ENCODE measurements at places on chromosomes 3 and 15.

- no peak for DNase-seq
Observed at GRCh38 chr15:96311256-96311955, 19.1 kb upstream of the NR2F2 start.

GRCh38 chr15:80031841-80032240, 27.6 kb upstream of the ZFAND6 start:
- no peak for DNase-seq

- no peak for DNase-seq
Observed at GRCh38 chr3:168156479-168156878, 60.8 kb upstream of the GOLIM4 start.

DNA sequence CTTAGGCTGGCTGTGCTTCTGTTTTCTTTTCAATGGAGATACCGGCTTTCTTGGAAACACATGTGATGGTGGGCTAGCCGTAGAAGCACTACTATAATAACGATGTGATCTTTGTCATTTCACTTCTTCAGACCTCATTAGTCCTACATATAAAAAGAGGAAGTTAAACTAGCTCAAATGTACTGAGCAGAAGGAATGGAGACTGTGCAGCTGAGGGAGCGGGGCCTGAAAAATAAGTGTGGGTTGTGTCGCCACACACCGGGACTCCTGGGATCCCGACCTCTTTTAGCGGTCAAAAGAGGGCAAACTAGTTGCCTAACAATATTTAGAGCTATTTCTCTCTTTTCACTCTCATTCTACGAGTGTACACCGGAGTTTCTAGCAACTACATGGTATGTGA, 1.0 kb upstream of the RNF7 start:
- no peak for DNase-seq

GRCh38 chr15:56356616-56357015, 8.6 kb upstream of the TEX9 start:
- DNase-seq: peak; percentile 58

GRCh38 chr3:74445541-74445940, 168.9 kb downstream of the CNTN3 start:
- peak; percentile 82 for DNase-seq

DNA sequence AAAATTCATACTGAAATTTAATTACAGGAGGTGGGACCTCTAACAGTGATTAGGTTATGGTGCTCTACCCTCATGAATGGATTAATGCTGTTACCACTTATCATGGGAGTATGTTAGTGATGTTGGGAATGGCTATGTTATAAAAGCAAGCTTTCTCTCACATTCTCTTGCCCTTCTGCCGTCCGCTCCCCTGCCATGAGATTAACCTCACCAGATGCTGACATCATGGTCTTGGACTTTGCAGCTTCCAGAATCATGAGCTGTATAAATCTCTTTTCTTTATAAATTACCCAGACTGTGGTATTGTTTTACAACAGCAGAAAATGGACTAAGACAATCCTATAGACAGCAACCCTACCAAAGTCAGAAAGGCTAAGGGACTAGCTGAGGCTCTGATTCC, 884.8 kb downstream of the FHIT start:
- DNase-seq: no peak

DNA sequence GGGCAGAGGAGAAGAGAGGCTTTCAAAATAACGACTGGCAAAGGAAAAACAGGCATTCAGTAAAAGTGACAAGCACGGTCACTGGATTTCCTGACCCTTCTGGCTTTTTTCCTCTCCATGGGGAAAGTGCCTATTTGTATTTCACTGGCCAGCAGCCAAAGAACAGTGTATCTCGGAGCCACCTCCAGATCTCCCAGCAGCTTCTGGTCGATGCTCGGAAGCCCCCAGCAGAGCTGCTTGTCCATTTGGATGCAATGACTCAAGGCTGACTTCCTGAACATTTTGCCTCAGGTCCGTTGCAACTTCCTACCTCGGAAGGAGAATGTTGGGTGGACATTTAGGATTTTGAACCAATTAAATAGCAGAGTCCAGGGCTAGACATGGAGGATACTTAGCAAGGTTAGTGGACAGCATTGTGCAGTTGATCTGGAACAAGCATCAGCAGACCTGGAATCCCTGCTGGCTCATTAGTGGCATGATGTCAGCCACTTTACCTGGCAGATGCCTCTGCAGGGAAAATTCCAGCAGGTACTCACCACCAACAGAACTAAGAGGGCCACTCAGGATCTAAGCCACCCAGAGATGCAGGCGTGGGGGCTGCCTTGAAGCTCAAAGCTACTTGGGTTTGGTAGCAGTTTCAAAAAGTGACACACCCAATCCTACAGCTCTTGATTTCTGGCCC, 1.1 kb downstream of the FAM107A start:
- DNase-seq: no peak

GRCh38 chr15:36432161-36432560, 147.3 kb upstream of the CDIN1 start:
- peak; percentile 61 for DNase-seq

GRCh38 chr3:70261283-70261682, 51.2 kb downstream of the MDFIC2 start:
- no peak for DNase-seq

GRCh38 chr15:86355801-86356200, 276.1 kb downstream of the AGBL1 start:
- no peak for DNase-seq

GRCh38 chr3:11093823-11094340, 60.4 kb upstream of the HRH1 start:
- DNase-seq: no peak

- DNase-seq: no peak
Observed at GRCh38 chr15:77025083-77025901, 30.4 kb downstream of the PSTPIP1 start.

GRCh38 chr3:171770689-171771620, 39.3 kb downstream of the PLD1 start:
- peak; percentile 68 for DNase-seq

GRCh38 chr3:177565981-177566380, 368.7 kb upstream of the TBL1XR1 start:
- no peak for DNase-seq

DNA sequence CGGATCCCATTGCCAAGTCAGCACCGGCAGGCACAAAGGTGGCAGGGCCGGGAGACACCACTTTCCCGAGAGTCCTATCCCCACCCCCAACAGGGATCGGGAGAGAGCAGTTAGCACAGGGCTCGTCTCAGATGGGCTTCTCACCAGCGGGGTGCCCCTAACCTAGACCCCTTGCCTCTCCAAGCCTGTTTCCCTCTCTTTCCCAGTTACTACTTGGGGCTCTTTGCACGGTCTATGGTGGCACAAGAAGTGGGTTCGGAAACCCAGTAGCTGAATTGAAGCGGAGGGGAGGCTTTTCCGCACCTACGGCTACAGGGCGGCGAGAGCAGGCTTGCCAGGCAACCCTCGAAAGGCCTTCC, 383 bp upstream of the EFCC1 start:
- DNase-seq: no peak

GRCh38 chr3:123518892-123519485, 65.9 kb downstream of the HACD2 start:
- DNase-seq: no peak

DNA sequence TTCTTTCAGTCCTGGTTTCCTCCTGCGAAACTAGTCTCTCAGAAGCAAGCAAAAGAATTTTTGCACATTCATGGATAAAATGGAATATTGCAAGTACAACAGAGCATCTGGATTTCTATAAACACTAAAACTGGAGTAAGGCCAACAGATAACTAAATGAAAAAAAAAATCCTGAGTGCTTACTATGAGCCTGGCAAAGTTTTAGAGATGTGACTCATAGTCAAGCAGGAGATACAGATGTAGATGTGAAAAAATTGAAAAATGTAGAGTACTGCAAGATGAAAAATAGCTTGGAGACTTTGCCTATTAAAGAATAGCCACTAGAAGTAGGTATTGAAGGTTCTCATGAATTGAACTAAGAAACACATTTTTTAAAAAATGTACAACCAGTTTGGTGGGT, 397.4 kb downstream of the OTOL1 start:
- peak; percentile 55 for DNase-seq

GRCh38 chr15:67110958-67111864, 45.8 kb downstream of the SMAD3 start:
- peak; percentile 54 for DNase-seq

DNA sequence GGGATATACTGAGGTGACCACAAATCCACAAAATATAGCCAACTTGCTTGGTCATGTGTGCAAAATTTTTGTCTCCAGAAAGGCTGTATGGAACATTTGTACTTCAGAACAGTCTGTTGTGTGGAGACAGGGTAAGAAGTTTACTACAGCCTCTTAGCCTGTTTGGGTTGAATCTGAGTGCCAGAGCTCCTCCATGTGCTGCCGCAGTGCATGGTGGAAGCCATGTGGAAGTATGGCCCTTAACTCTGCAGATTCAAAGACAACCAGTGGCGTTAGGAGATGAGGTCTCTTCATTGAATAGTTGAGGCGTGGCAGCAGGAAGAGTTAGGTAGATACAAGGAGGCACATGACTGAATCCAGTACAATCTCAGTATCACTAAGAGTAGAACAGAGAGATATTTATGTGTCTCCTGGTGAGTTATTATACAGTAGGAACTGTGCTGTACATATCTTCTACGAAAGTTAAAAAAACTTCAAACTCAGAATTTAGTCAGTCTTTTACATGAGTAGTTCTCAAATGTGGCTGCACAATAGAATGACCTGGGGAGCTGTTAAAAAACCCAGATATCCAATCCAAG, 9.4 kb downstream of the EIF2A start:
- no peak for DNase-seq

DNA sequence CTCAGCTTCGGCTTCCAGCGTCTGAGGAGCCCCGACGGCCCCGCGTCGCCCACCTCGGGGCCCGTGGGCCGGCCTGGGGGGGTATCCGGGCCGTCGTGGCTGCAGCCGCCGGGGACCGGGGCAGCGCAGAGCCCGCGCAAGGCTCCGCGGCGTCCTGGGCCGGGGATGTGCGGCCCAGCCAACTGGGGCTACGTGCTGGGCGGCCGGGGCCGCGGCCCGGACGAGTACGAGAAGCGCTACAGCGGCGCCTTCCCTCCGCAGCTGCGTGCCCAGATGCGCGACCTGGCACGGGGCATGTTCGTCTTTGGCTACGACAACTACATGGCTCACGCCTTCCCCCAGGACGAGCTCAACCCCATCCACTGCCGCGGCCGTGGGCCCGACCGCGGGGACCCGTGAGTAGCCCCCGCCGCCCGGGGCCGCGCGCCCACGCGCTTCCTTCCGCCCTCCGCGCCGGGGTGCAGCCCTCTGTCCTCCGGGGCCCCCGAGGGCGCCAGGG, 462 bp downstream of the EDEM1 start:
- DNase-seq: peak; percentile 46

DNA sequence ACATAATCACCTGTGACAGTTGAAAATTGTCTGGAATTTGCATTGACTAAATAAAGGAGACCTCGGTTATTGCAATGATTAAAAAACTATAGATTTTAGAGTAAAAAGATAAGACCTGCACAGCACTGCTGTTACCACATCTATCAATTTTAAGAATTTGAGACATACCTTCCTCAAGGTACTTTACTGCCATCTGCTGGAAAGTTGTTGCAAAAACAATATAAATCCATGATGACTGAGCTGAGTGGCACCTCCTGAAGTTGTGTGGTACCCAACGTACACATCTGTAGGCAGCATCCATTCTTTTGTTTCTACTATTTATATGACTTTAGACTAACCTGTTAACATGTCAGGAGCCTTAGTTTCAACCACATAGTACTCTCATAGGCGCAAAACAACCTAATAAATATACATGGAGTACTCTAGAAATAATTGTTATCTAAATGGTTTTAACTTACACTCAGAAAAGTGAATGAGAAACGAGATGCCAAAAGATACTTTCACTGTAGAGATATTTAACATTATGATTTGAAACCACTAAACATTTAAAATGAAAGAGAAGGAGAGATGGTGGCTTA, 106.7 kb downstream of the GHSR start:
- peak; percentile 59 for DNase-seq

DNA sequence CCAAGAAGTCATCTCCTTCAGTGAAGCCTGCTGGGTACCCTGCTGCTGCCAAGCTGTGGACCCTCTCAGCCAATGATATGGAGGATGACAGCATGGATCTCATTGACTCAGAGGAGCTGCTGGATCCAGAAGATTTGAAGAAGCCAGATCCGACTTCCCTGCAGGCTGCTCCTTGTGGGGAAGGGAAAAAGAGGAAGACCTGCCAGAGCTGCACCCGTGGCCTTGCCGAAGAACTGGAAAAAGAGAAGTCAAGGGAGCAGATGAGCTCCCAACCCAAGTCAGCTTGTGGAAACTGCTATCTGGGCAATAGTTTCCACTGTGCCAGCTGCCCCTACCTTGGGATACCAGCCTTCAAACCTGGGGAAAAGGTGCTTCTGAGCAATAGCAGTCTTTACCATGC, 13.7 kb upstream of the ANP32A start:
- no peak for DNase-seq

DNA sequence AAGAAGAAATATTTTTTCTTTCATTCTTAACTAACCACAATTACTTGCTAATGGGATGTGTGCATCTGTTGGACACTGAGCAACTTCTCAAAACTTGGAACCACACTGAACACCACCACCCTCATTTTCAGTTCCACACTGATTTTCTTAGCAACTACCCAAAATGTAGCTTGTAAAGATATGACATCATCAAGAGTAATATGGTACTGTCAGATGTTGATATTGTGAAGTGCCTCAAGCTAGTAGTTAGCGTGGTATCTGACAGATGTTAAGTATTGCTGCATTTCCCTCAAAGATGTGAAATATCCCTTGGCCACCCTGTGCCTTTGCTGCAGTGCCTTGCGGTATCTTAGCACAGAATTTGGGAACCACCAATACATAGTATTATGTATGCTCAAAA, 9.3 kb downstream of the RFTN1 start:
- peak; percentile 87 for DNase-seq

DNA sequence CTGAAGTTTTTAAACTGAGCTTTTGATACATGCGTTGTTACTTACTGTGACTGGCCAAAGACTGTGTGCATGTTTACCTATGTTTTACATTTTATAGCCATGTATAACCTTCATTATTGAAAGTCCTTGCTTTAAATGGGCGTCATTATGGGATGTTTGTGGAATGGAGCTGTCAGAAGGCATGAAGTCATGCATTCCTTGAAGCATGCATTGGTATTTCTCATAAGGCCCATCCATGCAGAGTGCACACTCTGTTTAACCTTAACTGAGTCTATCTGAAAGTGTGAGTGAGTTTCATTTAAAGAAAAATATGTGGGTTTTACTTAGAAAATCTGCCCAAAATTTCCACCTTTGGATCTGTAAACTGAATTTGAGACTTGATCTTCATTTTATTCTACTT, 51.1 kb downstream of the PSMD6 start:
- peak; percentile 76 for DNase-seq

DNA sequence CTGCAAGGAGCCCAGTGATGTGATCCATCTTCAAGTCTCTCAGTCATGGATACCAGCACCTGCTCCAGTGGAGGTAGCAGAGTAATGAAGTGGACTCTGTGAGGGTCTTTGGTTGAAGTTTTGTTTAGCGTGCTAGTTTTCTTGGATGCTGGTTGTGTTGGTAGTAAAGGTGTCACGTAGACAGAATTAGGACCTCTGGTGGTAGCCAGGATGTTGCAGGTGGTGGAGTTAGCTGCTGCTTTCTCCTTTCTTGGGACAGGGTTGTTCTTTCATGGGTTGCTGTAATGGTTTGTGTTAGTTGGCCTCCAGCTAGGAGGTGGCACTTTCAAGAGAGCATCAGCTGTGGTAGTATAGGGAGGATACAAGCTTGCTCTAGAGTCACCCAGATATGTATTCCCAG, 125.2 kb downstream of the ANXA2 start:
- DNase-seq: no peak
